Fibroblast of skin of back (primary cell): ENCODE measurements at places on chromosomes 2 and 18.

DNA sequence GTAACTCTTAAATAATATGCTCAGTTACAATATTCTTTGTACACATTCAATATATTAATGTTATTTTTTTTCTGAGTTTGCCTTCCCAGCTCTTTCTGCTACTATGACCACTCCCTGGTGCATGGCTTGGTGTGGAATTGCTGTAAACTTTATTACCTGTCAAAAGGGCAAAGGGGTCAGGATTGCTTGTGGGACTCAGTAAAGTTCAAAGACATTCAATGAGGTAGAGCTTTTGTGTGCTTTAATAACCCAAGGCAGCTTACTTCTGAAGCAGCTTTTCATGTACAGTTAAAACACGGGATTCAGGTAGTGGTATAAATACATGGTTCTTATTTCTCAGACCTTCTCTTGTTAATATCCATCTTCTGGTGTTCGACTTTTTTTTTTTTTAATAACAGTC is 132.8 kb downstream of the MEIS1 start:
- DNase-seq: no peak

- DNase-seq: peak; percentile 17
These were observed 31.6 kb upstream of the NOSTRIN start for GRCh38 chr2:168770796-168771195.

GRCh38 chr2:105183555-105184323 is 57.8 kb upstream of the GPR45 start:
- no peak for DNase-seq

- DNase-seq: no peak
These were observed 71.0 kb downstream of the SGPP2 start for GRCh38 chr2:222495388-222495787.

DNA sequence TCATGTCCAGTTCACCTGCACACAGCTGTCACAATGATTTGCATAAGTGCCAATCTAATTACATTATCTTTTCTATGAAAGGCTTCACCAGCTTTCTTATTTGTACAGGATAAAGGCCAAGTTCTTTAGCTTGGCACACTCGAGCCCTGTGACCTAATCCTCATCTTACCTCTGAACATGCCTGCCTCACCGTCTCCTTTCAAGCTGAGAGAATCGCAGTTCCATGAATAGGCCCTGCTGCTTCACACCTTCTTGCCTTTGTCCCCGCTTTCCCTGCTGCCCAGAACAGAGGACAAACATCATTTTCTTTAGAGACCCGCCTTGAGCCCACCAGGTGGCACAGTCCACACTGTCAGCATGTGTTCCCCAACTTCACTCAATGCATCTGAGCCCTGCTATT is 1094.7 kb downstream of the BCL11A start:
- DNase-seq: no peak

DNA sequence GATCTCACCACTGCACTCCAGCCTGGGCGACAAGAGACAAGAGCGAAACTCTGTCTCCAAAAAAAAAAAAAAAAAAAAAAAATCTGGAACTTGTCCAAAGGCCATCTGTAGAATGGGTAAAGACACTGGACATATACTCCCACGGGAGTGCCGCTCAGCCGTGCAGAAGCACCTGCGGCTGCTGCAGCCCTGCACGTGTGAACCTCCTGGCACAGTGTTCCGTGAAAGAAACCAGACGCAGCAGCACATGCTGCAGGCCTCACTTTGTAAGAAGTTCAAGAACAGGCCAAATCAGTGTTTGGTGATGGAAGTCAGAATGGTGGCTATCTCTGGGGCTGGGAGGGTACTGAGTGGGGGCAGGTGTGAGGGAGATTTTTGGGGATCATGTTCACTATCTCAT is 6.5 kb downstream of the CHRND start:
- no peak for DNase-seq

- peak; percentile 57 for DNase-seq
These were observed 136.0 kb downstream of the INSIG2 start for GRCh38 chr2:118223992-118224894.

GRCh38 chr18:3235846-3236245 is 11.8 kb upstream of the MYL12A start:
- no peak for DNase-seq

DNA sequence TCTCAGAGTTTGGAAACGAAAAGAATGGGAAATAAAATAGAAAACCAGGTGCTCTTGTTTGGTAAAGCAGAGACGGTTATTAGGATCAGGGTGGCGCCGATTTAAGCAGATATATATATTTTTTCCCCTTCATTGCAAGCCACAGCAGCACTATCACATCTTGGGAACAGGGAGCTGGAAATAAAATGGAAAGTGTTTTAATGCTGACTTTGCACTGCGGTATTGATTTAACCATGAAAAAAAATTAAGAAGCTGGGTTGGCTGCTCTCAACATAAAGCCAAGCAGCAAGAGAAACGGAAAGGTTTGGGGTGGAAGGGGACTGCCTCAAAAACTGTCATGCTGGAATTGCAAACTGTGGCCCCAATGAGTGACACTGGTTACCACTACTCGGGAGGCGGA is 102.7 kb upstream of the ZBTB14 start:
- DNase-seq: no peak

GRCh38 chr2:25651782-25652455 is 21.5 kb downstream of the DTNB start:
- DNase-seq: no peak

DNA sequence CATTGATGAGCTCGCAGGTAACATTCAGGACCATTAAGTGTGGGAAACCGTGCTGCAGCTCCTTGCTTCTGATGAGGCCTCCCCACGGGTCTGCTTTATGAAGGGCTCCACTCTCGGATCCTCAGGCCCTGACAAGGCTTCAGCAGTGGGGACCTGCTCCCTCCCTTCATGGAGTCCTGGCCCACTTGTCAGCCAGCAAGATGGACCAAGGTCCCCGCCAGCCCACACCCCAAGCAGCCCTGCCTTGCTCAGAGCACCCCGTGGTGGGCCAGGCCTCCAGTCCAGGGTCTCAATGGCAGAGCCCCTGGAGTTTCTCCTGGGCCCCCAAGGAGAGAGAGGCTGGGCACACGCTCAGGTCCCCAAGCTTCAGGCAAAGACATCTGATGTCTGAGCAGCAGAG is 41.5 kb downstream of the CROCC2 start:
- DNase-seq: no peak

GRCh38 chr18:35371412-35372195 is 5.5 kb downstream of the ZNF396 start:
- peak; percentile 74 for DNase-seq

DNA sequence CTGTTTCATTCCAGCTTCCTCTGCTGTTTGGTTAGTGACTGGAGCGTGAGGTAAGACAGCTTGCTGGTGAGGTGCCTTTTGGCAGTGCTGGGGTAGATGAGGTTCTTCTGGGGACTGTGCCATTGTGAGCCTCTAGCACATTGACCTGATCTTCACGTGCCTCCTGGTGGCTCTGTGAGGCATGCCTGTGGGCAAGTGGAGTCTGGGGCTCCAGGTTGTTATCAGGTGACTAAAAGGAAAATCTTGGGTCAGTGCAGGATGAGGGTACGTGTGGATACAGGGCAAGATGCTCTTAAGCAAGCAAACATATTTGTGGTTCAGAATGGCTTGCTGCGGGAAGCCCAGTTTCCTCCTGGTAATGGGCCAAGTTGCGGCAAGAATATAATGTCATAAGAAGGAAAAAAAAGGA is 75.4 kb downstream of the FHOD3 start:
- DNase-seq: peak; percentile 74

- peak; percentile 75 for DNase-seq
These were observed 216.3 kb downstream of the C1D start for GRCh38 chr2:67846370-67847070.

- DNase-seq: no peak
These were observed 82.6 kb upstream of the ALPP start for GRCh38 chr2:232295971-232296370.

DNA sequence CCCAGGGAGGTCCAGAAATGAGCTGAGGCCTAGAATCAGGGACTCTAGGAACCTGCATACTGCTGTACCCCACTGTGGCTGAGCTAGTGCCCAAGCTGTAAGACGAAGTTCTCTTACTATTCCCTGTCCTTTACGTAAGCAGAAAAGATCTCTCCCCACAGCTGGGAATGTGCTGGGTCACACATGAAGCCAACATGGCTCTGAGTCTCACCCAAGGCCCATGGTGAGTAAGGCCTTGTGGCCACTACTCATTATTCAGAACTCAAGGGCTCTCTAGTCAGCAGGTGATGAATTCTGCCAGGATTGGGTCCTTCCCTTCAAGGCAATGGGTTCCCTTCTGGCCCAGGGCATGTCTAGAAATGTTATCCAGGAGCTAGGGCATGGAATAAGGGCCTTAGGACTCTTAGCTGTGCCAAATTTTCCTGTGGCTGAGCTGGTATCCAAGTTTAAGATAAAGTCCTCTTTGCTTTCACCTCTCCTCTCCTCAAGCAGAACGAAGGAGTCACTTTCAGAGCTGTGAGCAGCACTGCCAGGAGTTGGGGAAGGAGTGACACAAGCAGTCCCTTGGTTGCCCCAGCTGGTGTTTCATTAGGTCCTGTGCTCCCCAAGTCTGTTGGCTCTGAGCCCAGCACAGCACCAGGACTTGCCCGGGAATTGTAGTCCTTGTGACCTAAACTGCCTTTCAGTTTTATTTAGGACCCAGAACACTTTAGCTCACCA is 707.6 kb downstream of the SLC4A3 start:
- DNase-seq: no peak

DNA sequence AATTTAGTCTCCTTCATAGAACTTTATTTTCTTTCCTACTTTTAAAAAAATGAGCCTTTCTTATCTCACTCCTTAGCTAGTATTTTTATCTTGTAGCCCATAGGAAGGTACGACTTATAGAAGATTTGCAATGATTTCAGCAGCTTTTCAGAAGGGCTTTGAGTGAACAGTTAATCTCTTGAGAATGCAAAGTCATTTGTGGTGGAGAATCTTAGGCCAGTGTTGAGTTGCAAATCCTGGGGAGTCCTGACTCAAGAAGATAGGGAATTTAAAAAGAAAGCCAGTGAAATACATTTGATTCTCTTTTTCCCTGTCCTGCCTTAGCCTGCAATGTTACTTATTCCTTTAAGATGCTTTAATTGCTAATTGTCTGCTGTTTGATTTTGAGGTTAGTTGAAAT is 33.6 kb downstream of the LYPD6 start:
- peak; percentile 11 for DNase-seq

GRCh38 chr2:136510244-136510643 is 255.1 kb upstream of the THSD7B start:
- no peak for DNase-seq

DNA sequence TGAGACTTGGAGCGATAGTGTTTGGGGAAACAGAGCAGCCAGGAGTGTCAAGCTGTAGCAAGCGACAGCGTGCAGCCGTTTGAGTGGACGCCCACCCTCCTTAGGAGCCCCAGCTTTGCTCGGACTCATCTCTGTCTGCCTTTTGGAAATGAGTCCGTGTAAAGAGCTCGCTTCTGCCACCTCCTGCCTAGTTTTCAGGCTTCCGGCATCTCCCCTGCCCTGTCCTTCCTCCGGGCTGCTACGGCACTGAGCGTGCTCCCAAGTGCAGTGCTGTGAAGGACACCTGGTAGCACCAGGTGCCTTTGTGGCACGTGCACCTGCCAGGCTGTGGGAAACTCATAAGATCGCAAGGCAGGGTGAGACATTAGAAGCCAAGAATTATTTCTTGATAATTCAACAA is 117.1 kb downstream of the RNF144A start:
- DNase-seq: no peak

DNA sequence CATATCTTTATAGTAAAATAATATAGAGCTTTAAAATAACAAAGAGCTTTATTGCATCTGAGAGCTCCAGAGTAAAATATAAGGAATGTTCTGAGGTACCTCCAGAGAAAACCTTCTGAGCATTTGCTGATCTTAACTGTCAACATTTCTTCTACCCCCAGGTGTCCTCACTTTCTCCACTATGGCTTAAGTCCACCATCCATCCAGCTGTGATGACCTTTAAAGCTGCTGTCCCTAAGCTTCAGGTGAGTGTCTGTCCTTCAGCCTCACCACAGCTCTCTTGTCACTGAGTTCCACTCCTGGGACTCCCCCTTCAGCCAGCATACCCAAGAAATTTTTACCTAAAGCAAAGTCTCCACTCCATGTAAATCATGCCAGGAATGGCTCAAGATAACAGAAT is 137.9 kb downstream of the MYO5B start:
- no peak for DNase-seq
